ENCODE measurements at places on chromosomes 3 and 15.

DNA sequence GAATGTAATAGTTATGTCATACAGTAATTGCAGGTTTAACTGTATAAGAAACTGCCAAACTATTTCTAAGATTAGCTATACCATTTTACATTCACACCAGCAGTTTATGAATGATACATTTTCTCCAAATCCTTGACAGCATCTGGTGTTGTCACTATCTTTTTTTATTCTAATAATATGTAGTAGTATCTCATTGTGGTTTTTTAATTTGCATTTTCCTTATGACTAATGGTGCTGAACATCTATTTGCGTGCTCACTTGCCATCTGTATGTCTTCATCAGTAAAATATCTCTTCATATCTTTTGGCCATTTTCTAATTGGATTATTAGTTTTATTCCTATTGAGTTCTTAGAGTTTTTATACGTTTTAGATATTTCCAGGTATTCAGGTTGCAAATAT is 994.0 kb upstream of the SEMA6D start:
- DNase-seq = no peak

DNA sequence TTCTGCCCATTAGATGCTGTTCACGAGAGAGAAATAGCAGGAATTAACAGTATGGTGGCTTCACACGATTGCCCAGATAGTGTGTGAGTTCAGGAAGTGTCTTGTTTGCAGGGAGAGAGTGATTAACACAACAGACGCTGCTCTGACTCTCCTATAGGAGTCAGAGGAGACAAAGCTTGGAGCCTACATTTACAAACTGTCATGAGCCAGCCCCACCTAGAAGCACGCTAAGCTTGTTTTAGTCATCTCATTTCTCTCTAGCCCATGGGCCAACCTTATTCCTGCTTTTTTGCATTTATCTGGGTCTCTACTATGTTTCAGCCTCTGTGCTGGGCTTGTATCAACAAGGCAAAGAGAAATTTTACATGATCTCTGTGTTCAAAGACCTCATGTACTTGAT is 128.3 kb upstream of the BFSP2 start:
- DNase-seq = no peak

DNA sequence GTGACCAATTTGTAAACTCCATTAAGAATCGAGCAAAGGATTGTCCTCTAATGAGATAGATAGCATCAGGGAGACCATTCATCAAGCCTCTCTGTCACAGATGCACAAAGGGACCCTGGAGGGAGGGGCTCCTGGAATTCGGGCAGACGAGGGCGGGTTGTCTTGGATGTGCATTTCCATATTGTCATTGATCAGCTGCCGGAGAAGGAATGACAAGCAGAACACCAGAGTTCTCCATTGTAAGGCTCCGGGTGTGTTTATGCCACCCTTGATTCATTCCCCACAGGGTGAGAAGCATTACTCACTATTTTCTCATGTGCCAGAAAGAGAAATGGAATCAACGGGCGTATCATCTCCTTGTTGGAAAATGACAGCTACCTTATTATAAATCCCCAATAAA is 167.5 kb downstream of the EBLN2 start:
- no peak for DNase-seq

DNA sequence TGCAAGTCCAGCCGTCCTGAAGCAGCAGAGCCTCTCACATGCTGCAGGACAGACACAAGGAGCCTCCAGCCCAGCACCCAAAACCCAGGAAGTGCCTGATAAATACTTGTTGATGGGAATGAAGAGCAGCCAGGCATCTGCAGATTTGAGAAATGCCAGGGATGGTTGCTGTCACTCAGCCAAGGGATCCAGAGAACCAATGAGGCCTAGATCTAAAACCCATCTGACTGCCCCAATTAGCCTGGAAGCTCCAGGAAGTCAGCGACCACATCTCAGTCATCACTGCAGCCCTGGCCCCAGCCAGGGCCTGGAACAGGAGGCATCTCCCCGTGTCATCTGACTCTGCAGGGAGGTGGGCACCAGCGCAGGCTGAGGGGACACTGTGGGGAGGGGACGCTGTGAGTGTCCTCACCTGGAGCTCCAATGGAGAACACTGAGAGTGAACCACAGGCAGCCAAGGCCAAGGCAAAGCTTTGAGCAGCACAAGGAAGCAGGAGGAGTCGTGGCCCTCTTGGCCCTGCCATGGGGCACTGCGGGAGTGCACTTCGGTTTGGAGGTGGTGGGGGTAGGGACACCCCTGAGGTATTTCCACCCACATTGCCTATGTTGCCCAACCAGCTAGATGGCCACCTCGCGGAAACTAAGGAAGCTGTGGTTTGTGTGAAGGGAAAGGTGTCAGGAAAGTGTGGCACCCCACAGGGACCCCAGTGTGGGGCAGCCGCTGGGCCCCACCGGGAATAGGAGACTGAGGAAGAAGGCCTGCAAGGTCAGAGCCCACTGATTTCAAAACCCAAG is 229.5 kb downstream of the VPS13C start:
- DNase-seq = no peak

- no peak for DNase-seq
Measured at GRCh38 chr15:90131848-90132247, 29.6 kb upstream of the IDH2 start.

DNA sequence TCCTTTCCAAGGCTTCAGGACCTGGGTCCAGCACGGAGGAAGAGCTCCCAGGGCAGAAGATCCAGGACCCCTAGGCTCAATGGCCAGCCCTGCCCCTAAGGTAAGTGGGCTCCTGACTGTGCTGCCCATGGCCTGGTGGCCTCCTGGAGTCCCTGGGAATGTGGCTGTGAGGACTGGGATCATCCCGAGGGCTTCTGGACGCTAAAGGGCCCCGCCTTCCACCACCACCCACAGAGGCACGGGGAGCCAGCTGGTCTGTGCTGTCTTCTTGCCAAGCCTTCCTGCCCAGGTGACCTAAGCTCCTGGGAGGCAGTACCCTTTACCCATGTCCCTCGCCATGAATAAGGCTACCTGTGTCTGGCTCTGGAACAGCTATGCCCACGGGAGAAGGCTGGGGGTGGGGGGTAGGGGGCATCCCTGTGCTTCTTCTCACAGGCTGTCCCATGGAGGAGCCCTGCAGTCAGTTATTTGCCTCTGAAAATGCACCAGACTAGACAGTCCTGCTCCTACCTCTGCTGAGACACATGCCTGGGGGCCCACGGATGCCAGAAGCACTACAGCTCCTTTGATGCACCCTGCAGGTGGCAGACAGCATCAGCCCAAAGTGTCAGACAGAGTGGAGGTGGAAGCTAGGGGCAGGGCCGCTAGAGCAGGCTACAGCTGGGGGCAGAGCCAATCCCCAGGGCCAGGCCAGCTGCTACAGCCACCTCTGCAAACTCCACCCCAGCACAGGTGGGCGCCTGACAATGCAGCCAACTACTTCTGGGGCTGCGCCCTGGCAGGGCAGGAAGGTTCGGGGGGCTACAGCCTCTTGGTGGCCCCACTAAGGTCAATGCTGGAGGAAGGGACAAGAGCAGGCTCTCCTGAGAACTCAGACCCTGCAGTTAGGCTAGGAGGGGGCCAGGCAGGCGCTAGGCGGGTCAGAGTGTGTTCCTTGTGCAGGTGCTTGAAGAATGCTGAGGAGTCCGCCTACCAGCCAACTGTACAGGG is 90.9 kb downstream of the SEC22A start:
- DNase-seq = no peak

DNA sequence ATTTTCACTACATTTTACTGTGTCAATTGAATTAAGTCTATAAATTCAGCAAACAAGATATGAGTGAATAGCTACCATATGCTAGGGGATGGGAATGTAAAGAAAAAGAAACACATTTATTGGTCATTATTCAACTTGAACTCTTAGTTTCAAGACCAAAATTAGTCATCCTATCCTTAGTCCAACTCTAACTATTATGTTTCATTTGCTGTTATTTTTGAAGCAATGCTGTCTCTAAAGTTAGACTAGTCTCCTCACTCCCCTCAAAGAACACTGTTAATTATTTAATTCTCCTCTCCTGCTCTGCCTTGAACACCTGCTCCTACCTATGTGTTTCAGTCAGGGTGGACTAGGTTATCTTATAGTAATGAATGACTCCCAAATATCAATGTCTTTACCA is 920.9 kb downstream of the TUSC7 start:
- no peak for DNase-seq

DNA sequence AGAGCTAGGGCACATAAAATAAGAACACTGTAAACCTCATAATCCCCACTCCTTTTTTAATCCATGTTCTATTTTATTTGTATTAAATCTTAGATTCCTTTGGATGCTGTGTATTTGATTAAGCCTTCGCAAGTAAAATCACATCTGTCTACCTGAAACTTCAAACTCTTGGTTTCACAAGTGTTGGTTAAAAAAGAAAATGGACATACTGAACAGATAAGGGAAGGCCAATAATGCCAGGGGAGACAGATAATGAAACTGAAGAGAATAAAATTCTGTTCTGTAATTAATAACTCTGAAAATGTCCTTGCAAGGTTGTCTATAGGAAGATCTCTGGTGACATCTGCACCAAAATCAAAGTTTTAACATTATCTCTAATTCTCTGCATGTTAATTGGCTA is 114.2 kb downstream of the ULK4 start:
- DNase-seq = no peak

DNA sequence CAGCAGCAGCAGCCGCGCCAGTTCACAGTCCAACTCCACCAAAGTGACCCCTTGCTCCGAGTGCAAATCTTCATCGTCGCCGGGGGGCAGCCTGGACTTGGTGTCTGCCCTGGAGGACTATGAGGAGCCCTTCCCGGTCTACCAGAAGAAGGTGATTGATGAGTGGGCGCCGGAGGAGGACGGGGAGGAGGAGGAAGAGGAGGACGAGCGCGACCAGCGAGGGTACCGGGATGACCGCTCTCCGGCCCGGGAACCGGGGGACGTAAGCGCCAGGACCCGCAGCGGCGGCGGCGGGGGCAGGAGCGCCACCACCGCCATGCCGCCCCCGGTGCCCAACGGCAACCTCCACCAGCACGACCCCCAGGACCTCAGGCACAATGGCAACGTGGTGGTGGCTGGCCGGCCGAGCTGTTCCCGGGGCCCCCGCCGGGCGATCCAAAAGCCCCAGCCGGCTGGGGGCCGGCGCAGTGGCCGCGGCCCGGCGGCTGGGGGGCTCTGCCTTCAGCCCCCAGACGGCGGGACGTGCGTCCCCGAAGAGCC is 224.1 kb upstream of the IL12A start:
- DNase-seq = no peak

GRCh38 chr15:45522328-45523165 is at the start of gene SLC30A4:
Gene SLC30A4, minus strand, starts transcription at chr15:45522755. Its CDS starts 401 bp downstream, at chr15:45522354.
- DNase-seq = peak; percentile 44

- DNase-seq = no peak
Measured at GRCh38 chr3:16433701-16434151, 79.8 kb downstream of the RFTN1 start.

All from activated CD8-positive, alpha-beta memory T cell treated with anti-CD3 and anti-CD28 coated beads for 1 hour (primary cell).